ENCODE measurements at places on chromosomes 1 and 21.

GRCh38 chr1:245788269-245788668 is 633.5 kb downstream of the KIF26B start:
- no peak for DNase-seq

DNA sequence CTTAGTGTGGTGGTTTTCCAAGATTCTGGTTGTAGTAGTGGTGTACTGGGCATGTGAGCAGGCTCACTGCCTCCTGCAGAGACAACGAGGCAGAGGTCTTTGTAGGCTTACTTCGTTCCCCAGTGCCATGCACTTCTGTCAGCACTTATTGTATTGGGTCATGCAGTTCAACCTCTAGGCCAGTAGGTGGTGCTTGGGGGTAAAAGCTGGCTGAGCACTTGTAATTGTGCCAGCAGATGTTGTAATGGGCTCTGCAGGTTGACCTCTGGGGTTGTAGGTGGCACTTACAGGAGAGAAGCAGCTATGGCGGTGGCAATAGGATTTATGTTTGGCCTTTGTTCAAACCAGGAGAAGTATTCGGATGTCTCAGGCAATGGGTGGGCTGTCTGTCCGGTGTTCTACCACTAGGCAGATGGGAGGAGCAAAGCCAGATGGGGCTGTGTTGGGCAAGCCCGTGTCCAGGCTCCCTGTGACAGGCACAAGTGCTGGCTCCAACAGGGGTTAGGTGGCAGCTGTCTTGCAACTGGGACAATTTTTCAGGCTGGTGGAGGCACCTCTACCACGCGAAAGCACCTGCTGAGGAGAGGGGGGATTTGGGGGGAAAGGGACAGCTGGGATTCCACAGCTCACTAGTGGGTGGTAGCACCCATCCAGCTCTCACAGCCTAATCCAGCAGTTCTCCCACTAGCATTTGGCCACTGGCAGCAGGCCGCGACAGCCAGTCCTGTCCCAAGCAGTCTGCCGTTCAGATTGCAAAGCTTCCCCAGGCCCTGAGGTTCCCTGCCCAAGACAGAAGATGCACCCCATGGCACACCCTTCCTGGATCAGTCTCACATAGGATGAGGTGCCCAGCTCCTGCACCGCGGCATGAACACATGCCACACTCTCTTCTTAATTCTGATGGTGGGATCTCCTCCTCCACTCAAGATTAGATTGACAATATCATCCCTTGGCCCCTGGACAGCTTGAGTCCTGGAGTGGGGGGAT is 274.5 kb downstream of the CTH start:
- DNase-seq: peak; percentile 5

DNA sequence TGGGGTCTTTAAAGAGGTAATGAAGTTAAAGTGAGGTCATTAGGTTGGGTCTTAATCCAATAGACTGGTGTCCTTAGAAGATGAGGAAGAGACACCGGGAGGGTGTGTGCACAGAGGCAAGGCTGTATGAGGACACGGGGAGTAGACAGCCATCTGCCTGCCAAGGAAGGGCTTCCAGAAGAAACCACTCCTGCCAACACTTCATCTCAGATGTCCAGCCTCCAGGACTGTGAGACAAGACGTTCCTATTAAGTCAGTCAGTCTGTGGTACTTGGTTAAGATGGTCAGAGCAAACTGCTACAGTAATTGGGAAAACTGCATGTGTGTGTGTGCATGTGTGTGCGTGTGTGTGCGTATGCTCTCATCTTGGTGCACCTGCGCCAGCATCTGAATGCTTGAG is 77.1 kb downstream of the RYR2 start:
- DNase-seq: no peak

- no peak for DNase-seq
Observed at GRCh38 chr1:204879351-204879750, 8.7 kb downstream of the NFASC start.

GRCh38 chr1:232378266-232379062 is 251.5 kb downstream of the SIPA1L2 start:
- DNase-seq: no peak

DNA sequence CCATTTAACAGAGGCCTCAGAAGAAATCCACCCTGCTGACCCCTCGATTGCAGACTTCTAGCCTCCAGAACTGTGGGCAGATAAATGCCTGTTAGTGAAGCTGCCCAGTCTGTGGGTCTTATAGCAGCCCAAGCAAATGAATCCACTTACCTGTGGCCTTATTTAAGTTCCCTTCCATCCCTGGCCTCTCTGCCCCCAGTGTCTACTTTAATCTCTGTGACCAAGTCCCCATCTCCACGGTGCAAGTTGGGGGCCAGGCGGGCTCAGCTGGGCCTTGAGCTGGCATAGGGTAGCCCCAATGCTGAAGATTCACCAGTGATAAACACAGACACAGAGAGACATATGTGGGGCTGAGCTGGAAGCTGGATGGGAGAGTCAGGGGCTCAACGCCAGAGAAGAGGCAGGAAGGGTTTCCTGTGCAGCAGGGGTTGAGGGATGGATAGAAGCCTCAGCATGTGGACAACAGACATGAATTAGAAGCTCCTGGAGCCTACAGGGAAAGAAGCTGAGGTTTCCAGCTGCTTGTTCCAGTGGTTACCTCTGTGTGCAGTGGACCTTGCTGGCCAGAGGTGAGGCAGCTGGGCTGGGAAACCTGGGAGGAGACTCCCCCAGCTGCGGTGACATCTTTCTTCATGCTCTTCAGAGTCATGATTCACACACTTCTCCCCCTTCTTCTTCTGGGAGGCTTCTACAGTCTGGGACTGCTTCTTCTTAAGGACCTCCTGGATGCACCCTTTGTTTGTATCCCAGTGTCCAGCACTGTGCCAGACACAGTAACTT is 13.4 kb upstream of the B3GALT5 start:
- DNase-seq: no peak

GRCh38 chr1:171663854-171664575 is 11.5 kb upstream of the MYOC start:
- DNase-seq: no peak

- no peak for DNase-seq
Observed at GRCh38 chr1:226541631-226542622, 6.6 kb upstream of the STUM start.

- DNase-seq: no peak
Observed at GRCh38 chr1:154547105-154547732, 11.2 kb downstream of the UBE2Q1 start.

DNA sequence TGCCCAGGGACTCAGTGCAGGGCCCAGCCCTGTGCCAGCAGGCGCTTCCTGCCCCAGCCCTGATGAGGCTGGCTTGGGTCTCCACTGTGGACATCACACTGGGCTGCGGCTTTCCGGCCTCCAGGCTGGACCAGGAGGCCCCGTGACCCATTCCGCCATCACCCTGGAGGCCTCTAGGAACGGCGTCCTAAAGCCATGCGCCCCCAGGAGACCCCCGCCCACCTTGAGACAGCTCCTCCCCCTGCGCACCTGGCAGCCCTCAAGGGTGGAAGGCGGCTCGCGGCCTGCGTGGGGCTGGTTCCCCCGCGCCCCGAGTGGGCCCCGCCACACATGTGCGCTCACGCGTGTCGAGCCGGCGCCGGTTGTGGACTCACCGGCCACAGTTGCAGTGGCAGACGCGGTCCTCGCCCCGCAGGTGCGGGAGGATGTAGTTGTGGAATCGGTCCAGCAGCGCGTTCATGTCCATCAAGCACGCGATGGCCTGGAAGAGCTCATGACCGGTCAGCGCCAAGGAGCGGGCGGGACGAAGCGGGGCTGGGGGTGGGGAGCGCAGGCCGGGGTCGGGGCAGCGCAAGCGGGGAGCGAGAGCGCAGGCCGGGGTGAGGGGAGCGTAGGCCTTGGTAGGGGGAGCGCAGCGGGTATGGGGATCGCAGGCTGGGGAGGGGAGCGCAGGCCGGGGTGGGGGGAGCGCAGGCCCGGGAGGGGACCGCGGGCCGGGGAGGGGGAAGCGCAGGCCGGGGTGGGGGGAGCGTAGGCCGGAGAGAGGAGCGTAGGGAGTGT is 924 bp downstream of the TMEM240 start:
- no peak for DNase-seq

- DNase-seq: no peak
Observed at GRCh38 chr1:71717186-71717585, 565.2 kb downstream of the NEGR1 start.

GRCh38 chr1:205301205-205301821 is 20.2 kb downstream of the NUAK2 start:
- no peak for DNase-seq

GRCh38 chr1:36714301-36714700 is 231.6 kb upstream of the CSF3R start:
- DNase-seq: no peak

DNA sequence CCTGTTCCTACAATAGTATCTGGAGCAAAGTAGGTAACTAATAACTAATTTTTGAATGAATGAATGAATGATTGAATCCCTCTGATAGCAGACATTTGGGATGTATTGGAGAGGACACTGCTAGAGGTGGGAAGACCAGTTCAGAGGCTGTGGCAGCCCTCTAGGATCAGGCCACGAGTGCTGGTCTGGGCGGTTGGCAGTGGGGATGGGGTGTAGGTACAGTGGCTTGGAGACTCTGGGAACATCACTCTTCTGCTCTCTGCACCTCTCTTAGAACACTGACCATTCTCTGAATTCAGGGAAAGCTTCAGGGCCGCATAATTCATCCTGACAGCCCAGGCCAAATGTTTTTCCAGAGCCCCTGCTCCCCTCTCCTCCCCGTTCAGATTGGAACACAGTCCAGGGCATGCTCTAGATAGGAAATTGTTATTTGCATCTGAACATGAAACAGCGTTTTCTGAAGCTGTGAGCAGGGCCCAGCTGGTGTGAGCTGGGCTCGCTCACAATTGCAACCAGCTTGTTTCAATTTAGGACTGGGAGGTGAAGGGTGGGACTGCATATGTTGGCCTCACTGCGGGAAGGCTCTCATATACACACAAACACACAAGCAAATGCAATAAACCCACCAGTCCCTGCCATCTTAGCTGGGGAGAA is 253.1 kb upstream of the USP24 start:
- no peak for DNase-seq

- DNase-seq: no peak
Observed at GRCh38 chr1:113686891-113687618, 72.2 kb downstream of the PHTF1 start.

GRCh38 chr1:226002667-226003501 is 3.7 kb upstream of the SDE2 start:
- DNase-seq: peak; percentile 52

- no peak for DNase-seq
Observed at GRCh38 chr1:6106321-6106731, 60.6 kb downstream of the KCNAB2 start.

GRCh38 chr1:62084310-62084890 is 110.2 kb upstream of the L1TD1 start:
- no peak for DNase-seq

DNA sequence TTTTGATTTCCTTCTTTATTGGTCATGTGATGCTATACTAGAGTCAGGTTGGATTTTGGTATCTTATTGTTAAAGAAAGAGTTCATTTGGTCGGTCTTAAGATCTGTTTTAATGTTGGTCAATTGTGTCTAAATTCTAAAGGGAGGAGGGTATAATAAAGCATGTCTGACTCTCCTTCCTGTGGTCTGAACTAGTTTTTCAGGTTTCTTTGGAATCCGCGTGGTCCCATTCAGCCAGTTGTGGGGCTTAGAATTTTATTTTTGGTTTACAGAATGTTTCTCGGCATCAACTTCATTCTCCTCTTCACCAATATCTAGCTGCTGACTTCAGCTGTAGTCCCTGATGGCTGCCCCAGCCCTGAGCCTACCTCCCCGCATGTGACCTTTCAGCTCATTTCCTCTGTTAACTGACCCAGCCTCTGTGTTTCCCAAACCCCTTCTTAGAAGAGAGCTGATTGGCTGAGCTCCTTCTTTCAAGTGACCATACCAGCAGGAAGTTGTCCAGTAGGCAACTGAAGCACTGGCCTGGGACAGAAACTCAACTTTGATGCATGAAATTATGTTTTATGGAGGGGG is 8.7 kb upstream of the MYOC start:
- no peak for DNase-seq

DNA sequence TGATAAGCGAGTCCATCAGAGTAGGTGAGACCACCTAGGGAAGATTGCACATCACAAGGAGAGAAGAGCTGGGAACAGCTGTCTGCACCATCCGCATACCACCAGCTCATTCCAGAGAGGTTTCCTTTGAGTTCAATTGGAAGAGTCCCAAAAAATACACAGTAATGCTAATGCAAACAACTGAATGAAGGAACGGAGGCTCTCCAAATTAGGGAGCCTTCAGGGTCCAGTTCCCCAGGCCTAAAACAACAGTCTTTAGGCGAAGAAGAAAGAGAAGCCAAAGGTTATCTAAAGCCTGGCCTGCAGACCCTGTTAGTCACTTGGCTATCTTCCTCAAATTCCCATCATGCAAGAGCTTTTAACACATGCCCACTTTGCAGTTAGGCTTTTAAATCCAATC is 246.4 kb downstream of the PBX1 start:
- DNase-seq: no peak

DNA sequence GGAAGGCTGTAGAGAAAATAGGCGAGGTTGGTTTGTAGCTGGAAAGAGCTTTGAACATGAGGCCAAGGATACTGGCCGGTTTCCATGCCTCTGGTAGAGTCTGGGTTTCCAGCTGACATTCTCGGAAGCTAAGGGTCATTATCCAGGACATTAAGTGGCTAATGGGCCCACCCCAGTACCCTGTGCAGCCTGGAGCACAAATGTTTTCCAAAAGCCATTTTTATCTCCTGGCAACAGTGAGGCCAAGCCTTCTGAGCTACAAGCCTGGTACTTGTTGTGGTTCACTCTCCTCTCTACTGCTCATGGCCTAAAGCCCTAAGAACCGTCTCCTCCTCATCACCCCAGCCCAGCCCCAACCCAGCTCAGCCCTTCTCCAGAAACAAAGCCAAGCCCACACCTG is 122.9 kb downstream of the DMRTA2 start:
- DNase-seq: no peak

DNA sequence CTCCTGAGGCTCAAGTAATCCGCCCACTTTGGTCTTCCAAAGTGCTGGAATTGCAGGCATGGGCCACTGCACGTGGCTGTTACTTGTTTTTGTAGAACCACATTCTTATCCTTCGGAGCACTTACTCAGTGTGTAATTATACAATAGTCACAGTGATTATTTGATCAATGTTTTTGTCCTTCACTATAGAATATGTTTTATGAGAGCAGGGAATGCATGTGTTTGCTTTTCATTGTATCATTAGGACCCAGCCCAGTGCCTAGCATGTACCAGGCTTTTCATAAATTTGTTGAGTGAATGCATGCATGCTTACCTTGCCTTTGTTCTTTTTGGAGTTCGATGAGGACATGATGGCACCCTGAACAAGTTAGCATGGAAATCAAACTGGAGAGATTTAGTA is 5.8 kb downstream of the SZT2 start:
- DNase-seq: no peak

DNA sequence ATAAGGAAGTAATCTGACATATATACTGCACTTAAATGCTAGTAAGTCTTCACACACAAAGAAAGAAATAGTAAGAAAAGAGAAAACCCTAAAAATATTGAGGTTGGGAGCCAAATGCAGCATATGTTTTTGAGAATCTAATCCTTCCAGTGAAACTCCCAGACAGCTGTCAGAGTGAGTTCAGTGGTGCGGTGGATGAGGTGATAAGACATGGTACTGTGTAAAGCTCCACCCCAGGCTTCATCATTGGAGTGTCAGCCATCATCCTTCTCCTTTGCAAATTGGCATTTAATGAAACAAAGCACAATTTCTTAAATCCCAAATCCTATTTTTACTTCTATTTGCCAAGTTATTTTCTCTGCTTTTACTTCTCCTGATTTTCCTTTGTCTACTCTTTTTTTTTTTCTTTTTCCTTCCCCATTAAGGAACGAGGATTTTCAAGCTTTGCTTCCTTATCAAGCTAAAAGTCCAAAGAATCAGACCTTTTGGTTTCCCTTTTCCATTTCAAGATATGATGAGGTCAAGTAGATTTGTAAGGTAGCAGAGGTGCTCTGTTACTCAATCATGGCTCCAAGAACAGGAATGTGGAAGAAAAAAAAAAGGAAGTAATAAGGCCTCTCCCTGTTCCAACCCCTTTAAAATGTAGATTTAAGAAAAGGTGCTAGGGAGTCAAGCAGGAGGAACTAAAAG is 343.3 kb downstream of the SETD4 start:
- DNase-seq: no peak
